ENCODE measurements at places on chromosomes 4 and X.

GRCh38 chr4:37968747-37969146, 8.5 kb downstream of the PTTG2 start:
- DNase-seq, result no peak

DNA sequence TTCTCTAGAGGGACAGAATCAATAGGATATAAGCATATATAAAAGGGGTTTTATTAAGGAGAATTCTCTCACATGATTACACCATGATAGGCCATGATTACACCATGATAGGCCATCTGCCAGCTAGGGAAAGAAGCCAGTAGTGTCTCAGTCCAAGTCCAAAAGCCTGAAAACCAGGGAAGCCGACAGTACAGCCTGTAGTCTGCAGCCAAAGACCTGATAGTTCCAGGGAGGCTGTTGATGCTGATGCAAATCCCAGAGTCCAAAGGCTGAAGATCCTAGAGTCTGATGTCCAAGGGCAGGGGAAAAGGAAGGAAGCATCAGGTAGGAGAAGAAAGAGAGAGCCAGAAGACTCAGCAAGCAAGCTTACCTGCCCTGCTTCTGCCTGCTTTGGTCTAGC, 411.3 kb upstream of the EMCN start:
- DNase-seq, result no peak

DNA sequence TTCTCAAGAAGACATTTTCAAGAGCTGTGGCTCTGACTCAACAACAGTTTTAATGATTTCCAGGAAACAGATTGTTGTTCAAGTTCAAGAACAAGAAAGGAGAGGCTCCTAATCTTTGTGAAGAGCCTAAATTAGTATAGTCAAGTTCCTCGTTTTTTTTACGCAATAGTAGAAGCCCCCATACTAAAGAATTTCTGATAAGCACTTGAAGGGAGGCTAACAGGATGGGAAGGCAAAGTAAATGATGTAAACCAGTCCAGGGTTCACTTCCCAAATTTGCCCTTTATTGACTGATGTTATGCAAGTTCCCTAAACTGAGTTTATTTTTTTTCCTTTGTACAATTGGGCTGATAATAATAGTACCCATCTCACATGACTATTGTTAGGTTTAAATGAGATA, 178.2 kb downstream of the RTL9 start:
- no peak for DNase-seq

DNA sequence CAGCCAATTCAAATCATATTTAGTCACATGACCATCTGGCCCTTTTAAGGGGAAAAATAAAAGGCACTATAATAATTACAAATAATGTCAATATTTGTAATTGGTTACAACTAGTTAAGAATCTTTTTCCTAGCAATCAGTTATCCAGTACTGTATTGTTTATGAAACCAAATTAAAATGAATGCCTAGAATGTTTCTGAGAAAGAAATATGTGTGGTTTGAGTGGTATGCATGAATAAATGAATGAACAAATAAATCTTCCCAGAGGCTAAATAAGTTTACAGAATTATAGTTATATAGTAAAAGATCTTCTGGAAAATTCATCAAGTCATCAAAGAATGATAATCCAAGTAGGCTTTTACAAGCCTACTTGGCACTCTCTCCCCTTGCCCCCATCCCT, 55.8 kb upstream of the F8A3 start:
- no peak for DNase-seq

GRCh38 chr4:81504112-81505003, 32.7 kb upstream of the RASGEF1B start:
- DNase-seq, result no peak

- no peak for DNase-seq
These were observed 513.7 kb downstream of the RPA4 start for GRCh38 chrX:97397371-97397770.

GRCh38 chrX:12985331-12985730, 10.4 kb downstream of the TMSB4X start:
- no peak for DNase-seq

GRCh38 chr4:101269682-101270081, 77.6 kb downstream of the PPP3CA start:
- DNase-seq, result no peak

- no peak for DNase-seq
These were observed 7.9 kb downstream of the KDR start for GRCh38 chr4:55117511-55117910.

DNA sequence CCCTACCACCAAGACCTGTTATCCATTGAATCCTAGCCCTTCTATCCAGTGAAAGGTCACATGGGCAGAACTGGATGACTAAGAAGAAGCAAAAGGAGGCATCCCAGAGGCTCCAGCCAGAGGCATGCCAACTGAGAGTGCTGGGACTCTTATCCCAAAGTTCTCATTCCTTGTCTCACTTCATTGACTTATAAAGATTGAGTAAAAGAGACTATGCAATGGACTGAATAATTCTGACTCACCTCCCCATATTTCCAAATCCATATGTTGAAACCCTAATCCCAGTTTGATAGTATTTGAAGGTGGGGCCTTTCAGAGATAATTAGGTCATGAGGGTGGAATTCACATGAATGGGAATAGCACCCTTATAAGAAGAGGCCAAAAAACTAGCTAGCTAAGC, 131.4 kb downstream of the COL25A1 start:
- DNase-seq, result no peak

DNA sequence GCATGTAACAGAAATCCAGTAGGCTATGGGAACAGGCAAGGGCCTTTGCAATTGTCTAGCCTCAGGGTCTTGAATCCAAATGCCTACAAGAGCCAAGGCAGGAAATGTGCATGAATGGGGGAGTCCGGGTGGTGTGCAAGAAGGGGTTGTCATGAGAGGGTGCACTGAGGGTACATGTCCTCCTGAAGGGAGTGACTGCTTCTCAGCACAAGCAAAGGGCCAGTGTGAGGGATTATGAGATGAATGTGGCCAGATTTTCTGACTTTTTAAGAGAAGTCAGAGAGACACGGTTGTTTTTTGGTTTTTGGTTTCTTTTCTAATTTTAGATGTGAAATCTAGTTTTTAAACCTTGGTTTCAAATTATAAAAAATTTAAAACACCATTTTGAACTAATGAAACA, 76.5 kb upstream of the LSM6 start:
- no peak for DNase-seq

- DNase-seq, result no peak
These were observed 105.2 kb upstream of the ADRA2C start for GRCh38 chr4:3660928-3661515.

DNA sequence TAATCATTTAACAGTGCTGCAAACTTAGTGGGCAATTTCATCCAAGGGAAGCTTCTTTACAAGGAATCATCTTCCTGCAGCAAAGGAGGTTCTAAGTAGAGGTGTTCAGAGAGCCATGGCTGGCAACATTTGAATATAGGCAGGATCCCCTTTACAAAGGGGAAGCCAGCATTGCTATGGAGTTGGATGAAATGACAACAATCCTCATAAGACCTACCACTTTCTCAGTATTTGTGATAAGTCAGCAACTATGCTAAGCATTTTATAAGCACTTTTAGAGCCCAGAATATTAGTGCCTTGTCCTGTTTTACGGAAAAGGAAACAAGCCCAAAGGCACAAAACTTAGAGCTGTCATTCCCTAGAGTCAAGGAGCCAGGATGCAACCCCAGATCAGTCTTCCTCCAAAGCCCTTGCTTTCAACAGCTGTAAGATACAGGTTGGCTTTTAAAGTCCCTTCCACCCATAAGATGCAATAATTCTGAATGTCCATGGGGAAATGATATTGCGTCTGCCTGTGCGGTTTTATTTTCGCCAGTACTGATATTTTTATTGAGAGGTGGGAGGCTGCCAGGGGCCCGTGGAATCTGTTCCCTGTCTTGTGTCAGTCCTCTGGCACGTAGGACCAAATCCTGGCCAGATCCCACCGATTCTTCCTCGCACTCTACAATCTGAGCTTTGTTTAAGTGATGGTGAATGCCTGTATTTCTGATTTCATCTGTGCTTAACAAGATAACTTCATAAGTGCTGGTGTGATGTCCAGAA, 59.1 kb downstream of the SMIM20 start:
- DNase-seq, result no peak

GRCh38 chr4:60944060-60944459, 256.1 kb upstream of the ADGRL3 start:
- no peak for DNase-seq

DNA sequence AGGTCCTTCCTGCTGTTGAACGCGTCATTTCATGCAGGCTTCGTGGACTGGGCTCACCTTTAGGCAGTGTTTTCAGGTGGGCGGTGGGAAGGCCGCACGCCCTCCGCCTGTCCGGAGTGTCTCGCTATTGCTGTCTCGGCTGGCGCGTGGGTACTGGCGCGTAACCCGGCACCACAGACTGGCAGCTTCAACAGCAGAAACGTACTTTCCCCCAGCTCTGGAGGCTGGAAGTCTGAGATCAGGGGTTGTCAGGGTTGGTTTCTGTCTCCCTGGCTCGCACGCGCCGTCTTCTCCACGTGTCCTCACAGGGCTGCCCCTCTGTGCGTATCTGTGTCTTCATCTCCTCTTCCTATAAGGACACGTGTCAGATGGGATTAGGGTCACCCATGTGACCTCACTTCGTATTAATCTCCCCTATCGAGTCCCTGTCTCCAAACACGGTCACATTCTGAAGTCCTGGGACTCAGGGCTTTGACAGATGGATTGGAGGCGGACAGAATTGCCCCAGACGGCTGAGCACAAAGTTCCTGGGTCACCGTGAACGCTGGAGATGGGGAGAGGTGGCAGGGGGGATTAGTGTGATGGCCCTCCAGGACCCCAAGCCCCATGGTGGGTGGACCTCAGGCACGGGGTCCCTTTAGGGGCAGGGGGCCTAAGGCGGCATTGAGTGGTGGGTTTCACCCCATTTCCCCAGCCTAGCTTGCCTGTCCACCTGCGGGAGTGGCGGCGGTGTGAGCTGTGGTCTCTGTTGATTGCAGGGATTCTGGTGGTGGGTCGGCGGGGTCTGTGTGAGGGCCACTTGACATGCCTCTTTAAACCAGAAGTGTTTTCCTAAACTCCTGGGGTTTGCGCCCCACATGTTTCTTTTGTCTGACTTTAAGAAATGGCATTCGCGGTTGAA, 83.4 kb upstream of the LRPAP1 start:
- no peak for DNase-seq

- no peak for DNase-seq
These were observed 2706.8 kb downstream of the ARAP2 start for GRCh38 chr4:33537527-33537926.

DNA sequence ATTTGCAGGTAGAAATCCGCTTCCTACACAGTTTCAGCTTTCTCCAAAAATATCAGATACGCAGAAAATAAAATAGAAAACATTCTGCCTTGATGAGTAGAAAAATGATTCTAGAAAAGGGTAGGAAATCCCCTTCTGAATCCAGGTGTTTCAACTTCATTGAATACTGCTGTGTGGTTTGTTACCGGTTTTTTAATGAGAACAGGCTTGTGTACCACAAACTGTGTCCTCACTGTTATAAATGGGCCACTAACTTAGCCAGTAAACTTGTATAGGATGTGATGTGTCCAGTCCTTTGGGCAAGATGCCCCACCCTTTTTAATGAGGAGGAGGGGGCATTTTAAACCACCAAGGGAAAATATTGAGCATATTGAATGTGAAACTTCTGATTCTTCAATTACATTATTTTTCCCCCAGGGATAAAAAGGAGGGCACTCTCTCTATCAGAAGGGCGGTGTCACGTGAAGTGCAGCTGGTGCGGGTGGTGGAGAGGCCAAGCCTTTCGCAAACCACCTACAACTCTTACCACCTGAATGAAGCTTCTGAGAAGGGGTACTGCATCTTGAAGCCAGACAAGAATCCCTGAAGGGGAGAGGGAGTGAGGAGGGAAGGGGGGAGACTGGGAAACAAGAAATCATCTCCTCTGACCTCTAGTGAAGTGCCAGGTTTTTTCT, 4.5 kb downstream of the CXXC4 start:
- DNase-seq, result no peak

- DNase-seq, result no peak
These were observed 10.7 kb downstream of the MED12 start for GRCh38 chrX:71128915-71129765.

GRCh38 chrX:134548257-134549201, 88.6 kb downstream of the HPRT1 start:
- no peak for DNase-seq

DNA sequence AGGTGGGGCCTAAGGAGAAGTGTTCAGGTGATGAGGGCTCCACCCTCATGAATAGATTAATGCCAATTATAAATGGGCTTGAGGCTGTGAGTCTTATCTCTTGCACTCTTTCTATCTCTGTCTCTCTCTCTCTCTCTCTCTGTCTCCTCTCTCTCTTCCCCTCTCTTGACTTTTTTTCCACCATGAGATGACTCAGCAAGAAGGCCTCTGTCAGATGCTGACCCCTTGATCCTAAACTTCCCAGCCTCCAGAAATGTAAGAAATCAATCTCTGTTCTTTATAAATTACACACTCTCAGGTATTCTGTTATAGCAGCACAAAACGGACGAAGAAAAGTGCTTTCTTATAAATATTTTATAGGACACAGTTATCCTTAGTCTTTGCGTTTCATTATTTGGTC, 184.9 kb upstream of the PCDH7 start:
- DNase-seq, result no peak

- no peak for DNase-seq
These were observed 53.8 kb upstream of the USP9X start for GRCh38 chrX:41031256-41031967.

DNA sequence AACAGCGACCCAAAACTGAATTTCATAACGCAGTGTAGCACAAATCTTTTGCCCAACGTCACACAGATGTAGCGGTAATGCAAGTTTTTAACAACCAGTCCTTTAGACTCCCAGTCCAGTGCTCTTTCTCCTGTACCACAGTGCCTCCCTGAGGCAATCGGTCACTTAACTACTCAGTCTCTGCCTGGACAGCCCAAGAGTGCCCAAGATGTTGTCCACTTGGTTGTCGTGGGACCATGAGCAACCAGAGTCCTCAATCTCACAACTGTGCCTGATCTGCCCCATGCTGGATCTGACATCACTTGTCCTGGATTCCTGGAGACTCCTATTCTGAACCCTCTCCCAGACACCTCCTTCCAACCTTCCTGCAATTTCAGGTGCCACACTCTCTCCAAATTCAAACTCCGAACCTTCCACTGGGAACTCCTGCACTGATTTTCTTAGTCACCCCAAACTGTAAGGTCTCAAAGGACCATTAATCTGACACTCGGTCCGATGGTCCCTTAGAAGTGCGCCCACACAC, 702 bp downstream of the MMGT1 start:
- no peak for DNase-seq

DNA sequence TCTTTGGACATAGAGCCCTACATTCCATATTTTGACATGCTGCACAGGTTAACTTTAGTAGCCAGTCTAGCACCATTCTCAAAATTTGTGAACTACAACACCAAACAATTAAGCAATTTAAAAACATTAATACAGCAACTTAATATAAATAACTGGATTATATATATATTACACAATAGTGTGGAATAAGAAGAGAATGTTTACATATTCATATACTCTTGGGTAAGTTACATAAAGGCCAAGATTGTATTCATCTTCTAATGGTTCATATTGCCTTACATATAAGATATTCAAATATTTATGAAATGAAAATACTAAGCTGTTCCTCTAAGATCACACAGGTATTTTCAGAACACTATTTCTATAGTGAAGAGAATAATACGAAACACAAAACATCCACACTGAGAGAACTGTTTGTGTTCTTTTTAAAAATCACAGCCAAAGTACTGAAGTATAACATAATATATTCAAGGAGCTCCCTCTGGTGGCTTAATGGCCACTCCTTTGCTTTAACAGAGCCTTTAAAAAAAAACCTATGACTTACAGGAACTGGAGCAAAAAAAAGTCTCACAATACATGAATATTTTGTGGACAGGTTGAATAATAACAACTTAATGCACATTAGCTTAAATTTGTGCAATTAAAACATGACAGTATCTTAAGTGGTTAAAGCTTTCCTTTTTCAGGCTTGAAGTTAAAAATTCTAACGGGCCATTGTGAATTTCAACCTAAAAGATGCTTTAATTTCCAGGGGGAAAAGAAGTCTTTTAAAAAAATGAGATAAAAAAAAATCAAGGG, 46.2 kb downstream of the NEK1 start:
- no peak for DNase-seq
